ENCODE measurements at places on chromosomes 4 and X.

GRCh38 chr4:59553721-59554091, 1646.4 kb upstream of the ADGRL3 start:
- DNase-seq: no peak

DNA sequence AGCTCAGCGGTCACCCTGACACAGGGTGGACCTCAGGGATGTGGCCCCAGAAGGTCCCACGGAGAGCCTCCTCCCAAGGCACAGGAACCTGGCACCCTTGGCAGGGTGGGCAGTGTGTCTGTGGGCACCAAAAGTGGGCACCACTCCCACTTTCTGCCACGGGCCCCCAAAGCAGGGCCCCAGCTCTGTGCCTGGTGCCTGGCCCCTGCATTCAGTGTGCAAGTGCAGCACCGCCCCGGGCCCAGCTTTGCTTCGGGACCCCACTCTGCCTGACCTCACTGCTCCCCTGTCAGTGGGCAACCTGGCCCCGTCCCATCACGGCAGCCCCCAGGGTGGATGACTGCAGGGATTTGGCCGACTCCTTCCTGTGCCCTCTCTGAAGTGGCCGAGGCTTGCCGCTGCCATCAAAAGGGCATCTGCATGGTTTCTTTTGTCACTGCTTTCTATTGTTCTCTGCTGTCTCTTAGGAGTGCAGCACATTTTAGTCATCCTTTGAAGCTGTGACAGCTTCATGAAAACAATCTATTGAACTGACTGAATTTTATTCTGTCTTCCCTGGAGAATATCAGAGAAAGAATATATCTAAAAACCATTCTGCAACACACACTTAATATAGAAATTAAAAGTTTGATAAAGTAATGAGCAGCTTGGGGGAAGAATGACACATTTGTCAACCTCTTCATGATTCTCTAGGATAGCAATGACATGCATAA, 302.4 kb downstream of the FAM47B start:
- no peak for DNase-seq

GRCh38 chrX:19869193-19869592, 18.2 kb downstream of the SH3KBP1 start:
- no peak for DNase-seq

- DNase-seq: no peak
Observed at GRCh38 chr4:84341559-84341958, 157.5 kb downstream of the NKX6-1 start.

DNA sequence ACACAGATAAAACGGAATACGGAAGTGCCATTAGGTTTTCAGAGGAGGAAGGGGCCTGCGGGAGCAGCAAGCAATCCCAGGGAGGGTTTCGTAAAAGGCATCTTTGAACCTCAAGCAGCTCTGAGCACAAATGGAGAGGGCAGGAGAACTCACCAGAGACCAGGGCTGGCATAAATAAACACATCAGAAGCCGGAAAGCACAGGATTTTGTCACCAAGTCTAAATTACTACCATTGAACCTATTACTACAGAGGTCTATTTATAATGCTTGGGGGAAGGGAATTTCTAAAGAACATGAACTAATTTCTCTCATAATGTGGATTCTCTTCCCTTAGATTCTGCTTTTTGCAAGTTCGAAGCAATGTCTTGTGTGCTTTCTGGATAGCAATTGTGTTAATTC, 39.6 kb upstream of the MBTPS2 start:
- DNase-seq: no peak

GRCh38 chrX:6898371-6898770, 249.1 kb upstream of the STS start:
- no peak for DNase-seq

DNA sequence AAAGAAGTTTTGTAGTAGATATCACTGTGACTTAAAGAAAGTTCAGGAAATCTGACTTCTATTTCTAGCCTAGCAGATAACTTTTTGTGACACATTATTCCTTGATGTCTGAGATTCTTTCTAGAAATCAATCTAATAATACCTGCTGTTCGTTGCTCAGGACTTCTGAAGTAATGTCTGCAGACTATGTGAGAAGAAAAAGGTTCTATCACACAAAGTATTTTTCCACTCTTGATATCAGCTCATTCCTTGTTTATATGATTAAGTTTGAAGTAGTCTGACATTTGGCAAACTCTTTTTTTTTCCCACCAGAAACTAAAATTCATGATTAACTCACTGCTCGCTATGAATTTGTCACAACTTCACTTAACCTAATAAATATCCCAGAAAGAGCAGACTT, 56.6 kb downstream of the TLL1 start:
- no peak for DNase-seq
